Fibroblast of skin of left biceps (primary cell): ENCODE measurements at places on chromosomes 2 and 18.

GRCh38 chr2:3209258-3209657 is 168.4 kb downstream of the EIPR1 start:
- DNase-seq, result no peak

- no peak for DNase-seq
Measured at GRCh38 chr2:152355409-152355831, 20.4 kb downstream of the FMNL2 start.

DNA sequence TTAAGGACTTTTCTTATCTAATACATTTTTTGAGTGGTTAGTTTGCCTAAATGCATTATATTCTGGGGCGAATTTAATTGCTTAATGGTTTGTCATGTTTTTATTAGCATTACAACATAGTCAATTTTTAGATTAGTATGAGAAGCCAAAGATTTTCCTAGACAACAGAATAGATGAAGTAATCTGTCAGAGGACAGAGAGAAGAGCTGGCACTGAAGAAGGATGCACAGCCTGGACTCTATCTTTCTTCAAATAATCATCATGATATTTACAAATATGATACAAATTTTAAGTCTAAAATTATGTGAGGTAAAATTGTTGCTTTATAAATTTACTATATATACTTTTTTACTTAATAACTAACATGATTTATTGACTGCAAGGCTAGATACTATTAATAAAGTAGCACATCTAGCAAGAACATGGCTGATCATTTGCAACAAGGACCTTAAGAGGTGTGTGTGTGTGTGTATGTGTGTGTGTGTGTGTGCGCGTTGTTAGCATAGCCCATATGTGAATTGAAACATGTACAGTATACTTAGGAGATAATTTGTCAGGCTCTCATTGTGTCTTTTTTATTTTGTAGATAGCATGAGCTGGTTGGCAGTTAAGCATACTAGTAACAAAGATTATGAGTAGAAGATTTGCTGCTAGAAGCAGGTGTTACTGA is 752.2 kb downstream of the DCDC2C start:
- DNase-seq, result no peak

- DNase-seq, result no peak
Measured at GRCh38 chr2:19883486-19883885, 18.3 kb downstream of the TTC32 start.

DNA sequence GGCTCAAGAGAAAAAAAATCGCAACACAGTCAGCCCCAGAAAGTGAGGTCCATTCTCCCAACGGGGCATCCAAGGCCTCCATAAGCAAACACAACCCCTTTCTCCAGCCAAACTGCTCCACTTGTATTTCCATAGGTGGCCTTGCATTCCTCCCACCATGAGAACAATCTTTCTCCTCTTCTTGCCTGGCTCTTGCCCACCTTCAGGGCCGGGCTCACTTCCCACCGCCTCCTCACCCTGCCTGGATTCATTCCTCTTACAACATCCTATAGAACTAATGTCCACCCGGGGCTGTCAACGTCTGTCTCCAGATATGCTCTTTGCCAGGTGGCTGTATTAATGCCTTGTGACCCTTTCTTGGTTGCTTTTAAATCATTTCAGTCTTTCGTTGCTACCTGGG is 124.5 kb downstream of the SMAD7 start:
- DNase-seq, result no peak

- DNase-seq, result no peak
Measured at GRCh38 chr2:233414273-233414654, 60.0 kb downstream of the DGKD start.

DNA sequence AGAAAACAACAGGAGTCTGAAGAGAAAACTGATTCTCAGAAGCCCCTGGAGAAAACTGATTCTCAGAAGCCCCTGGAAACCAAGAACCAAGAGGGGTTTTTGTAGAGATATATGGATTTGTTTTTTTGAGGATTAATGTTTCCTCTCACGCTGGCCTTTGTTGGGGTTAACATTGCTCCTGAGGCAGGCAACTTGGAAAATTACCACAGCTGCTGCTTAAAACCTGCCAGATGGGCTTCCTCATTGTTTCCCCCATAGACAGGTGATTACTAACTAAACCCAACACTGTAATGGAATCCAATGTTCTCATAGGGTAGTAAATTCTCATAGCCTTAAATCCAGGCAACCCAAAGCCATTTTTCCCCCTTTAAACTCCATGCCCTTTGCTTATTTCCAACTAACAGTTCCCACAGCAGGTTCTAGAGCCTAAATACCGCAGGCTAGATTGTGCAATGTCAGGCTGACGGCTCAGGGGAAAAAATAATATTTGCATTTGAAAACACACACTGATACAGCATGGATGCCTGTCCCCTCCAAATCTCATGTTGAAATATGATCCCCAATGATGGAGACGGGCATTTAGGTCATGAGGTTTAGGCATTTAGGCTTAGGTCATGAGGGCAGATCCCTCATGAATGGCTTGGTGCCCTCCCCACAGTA is 272.3 kb upstream of the PKDCC start:
- DNase-seq, result no peak

GRCh38 chr2:39469807-39470206 is 32.7 kb upstream of the MAP4K3 start:
- no peak for DNase-seq

- DNase-seq, result no peak
Measured at GRCh38 chr18:11726556-11726955, 37.5 kb downstream of the GNAL start.

DNA sequence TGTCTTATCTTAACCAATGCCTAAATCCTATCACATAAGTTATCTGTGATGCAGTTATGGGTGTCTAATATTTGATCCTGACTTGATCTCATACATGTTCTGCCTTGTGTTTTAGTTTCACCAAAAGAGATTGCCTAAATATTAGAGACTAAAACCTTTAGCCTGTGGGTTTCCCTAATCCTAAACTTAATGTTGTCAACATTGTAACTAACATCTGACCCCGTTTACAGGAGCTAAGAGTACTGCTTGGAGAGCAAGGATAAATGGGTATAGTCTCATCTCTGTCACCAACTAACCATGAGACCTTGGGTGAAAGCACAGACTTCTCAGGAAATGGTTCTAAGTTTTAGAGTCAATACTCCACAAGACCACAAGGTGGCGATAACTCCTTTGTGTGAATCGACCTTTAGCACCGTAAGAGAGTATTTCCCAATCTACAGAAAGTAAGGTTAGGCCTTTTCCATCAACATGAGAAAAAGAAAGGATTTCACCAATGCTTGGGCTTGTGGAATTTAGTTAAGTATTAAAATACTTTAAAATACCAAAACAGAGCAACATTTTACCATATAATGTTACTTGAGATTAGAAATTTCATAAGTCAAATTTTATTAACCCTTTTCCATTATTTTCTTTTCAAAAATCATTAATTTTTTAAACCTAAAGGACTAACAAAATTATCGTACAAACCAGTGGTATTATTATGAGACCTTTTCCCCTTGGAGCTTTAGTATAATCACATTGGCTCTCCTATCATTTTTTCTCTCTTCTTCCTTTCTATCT is 60.5 kb downstream of the G6PC2 start:
- peak; percentile 39 for DNase-seq

DNA sequence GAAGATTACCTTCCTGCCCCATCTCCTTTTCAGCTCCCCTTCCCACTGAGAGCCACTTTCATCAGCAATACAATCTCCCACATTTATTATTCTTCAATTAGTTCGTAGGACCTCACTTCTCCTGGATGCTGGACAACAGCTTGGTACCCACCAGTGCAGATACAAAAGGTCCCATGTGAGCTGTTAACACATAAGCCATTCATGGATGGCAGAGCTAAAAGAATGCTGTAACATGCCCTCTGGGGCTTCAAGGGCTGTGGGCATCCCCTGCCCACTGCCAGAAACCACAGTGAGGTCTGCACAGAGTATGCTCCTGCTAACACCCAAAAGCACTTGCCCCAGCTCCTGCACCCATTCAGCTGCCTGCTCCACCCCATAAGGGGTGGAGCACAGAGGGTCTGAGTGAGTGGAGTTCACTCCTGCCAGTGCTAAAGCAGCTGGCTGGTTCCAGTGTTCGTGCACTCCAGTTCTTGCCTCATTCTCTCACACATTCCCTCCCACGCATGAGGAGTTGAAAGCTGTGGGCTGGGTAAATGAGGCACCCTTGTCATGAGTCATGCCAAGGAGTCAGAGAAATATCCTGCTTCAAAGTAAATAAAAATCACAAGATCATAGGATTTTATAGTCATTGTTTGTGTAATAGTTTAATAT is 305.9 kb upstream of the TMEFF2 start:
- no peak for DNase-seq
